ENCODE measurements at places on chromosomes 1 and 21. TPM values are rescaled to one million over a fixed set of nuclear protein-coding genes. Genes with fewer than 3 reads are reported as not detected.

TOR3A gene
- total RNA-seq, result 34.8 TPM

DNA sequence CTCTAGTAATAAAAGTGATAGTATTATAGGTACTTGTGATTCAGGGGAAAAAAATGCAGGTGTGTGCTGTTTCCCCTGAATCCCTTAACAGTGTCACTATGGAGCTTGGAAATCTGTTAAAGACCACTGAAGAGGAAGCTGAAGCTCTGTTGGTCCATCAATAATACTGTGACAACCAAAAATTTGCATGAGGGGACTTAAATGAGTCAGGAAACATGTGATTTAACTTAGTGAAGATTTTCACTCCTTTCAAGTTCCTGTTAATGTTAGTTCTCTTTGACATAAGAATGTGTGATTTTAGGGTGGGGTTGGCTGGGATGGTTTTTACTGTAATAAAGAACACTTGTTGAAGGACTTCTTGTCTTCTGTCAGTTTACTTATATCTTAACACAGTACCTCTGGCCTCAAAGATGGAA lies 32.0 kb downstream of the VANGL2 start:
- DNase-seq, result no peak

DNA sequence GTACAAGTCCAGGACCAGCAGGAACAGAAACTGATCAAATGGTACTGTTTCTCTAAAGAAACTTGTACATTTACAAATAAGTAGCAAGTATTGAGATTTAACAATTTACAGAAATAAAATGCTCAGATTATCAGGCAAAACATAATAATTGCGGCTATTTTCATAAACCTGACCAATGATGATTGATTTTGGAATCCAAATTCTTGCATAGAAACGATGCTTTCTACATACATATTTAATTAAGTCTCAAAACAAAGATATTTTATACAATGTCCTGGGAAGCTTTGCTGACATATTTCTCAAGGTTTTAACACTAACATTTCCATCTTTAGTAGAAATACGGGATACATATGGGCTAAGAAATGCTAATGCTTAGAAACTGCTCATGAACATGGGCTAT lies 157.1 kb downstream of the VAV3 start:
- no peak for DNase-seq

DNA sequence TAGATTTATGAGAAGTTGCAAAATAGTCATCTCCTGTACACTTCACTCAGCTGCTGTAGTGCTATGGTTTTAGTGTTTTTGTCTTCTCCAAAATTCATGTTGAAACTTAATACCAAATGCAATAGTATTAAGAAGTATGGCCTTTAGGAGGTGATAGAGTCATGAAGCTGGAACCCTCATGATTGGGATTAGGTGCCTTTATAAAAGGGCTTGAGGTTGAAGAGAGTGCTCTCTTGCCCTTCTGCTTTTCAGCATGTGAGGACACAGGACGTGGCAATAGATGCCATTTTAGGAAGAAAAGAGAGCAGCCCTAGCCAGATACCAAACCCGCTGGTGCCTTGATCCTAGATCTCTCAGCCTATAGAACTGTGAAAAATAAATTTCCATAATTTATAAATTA lies 87.6 kb downstream of the CTH start:
- DNase-seq, result no peak
